ENCODE measurements at places on chromosomes 16 and 17.

DNA sequence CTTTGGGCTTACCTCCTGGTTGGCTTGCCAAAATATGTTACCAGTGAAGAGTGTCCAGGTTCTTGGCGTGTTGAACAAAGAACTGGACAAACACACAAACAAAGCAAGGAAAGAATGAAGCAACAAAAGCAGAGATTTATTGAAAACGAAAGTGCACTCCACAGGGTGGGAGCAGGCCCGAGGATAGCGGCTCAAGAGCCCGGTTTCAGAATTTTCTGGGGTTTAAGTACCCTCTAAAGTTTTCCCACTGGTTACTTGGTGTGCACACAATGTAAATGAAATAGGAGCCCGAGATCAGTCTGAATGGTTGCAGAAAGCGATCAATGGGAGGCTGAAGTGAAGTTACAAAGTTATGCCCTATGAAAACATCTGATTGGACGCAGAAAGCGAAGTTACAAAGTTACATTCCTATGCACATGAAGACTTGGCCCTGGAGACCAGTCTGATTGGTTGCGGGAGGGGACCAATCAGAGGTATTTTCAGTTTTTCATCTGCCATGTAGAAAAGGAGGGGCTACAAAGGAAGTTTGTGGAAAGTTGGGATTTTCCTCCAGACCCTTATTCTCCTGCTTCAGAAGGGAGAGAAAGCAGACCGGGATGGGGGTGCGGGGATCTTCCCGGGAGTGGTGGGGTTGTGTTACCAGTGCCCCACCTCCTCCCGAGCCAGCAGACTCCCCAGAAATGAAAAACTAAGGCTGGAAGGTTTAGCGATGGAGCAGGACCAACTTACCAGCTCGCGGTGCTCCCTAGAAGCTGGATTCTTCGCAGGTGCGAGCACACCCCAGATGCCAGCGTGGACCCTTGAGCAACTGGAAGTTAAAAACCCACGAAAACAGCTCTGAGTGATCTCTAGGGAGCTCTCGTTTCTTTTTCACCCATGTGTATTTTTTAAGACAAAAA is at the start of gene SLFN12:
Gene SLFN12, minus strand, starts transcription at position 325 of the 899 bp plus-strand sequence. CDS start 9,472 bp downstream, outside the sequence.
- peak; percentile 53 for DNase-seq

DNA sequence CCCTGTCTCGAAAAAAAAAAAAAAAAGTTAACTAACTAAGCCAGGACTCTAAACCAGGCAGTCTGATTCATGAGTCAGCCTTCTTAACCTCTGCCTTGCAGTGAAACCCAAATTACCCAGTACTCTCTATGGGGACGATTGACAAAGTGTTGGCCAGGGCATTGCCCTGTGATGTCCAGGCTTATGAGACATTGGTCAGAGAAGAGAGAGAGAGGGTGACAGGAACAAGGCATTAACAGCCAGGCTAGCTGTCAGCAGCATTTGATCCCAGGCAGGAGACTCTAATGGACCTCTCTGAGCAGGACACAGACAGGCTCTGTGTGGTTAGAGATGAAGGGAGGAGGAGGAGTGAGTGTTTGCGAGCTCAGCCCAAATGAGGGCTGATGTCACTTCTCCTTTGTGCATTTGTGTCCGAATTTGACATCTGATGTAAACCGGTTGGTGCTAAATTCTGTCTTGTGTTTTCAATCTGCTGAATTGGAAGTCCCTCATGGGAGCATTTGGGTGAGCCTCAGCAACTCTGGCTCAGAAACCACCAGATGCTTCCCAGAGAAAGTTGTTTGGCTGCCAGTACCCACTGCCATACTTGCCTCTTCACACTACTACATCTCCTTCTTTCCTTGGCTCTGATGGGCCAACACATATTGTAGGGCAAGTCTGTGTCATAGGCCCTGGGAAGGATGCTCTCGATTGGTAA is 4.3 kb upstream of the MYL4 start:
- DNase-seq: peak; percentile 20

GRCh38 chr17:66455060-66455459 is 152.6 kb downstream of the PRKCA start:
- DNase-seq: no peak

- no peak for DNase-seq
Measured at GRCh38 chr16:81746566-81746965, 32.5 kb upstream of the PLCG2 start.

- DNase-seq: peak; percentile 52
Measured at GRCh38 chr16:3095869-3096268, 3.2 kb downstream of the ZSCAN10 start.

GRCh38 chr16:63216696-63217423 is 1180.6 kb upstream of the CDH8 start:
- no peak for DNase-seq

GRCh38 chr16:4330277-4330874 is 14.5 kb downstream of the GLIS2 start:
- peak; percentile 67 for DNase-seq

- peak; percentile 8 for DNase-seq
Measured at GRCh38 chr16:26645614-26646013, 421.1 kb upstream of the C16orf82 start.

- DNase-seq: no peak
Measured at GRCh38 chr16:27749547-27749875, 199.6 kb downstream of the KATNIP start.

DNA sequence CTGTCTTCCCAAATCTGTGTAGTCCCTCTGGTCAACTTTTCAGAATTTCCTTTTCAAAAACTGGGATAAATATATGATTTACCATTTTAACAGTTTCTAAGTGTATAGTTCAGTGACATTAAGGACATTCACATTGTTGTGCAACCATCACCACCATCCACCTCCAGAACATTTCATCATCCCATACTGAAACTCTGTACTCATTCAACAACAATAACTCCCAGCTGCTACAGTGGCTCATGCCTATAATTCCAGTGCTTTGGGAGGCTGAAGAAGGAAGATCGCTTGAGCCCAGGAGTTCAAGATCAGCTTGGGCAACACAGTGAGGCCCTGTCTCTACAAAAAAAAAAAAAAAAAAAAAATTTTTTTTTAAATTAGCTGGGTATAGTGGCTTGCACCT is 131.0 kb downstream of the AATF start:
- no peak for DNase-seq

- DNase-seq: no peak
Measured at GRCh38 chr17:77684803-77685798, 273.4 kb upstream of the TNRC6C start.

DNA sequence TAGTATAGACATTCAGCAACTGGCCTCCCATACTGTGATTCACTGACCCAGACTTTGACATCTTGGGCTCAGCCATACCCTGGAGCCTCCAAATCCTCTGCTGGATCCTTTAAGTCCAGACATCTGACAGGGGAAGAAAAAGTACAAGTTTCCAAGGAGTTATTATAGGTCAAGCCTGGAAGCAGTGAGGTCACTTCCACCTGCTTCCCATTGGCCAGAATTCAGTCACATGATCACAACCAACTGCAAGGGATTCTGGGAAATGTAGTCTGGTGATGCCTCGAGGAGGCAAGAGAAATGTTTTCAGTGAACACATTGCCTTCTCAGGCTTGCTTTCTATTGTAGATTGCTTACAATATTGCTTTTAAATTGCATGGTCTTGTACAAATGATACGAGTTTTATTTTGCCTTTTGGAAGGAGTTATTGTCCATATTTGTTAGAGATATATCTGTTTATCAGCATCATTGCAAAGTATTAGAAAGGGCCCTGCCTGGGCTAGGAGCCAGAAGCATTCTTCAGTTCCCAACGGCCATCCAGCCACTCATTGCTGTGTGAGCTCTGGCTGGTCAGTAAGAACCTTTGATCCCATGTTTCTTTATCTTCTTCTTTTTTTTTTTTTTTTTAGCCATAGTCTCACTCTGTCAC is 696.9 kb downstream of the WWOX start:
- DNase-seq: no peak

GRCh38 chr16:6279286-6279685 is 1053.4 kb upstream of the RBFOX1 start:
- DNase-seq: no peak

- no peak for DNase-seq
Measured at GRCh38 chr16:69767459-69768229, 5.5 kb downstream of the WWP2 start.

DNA sequence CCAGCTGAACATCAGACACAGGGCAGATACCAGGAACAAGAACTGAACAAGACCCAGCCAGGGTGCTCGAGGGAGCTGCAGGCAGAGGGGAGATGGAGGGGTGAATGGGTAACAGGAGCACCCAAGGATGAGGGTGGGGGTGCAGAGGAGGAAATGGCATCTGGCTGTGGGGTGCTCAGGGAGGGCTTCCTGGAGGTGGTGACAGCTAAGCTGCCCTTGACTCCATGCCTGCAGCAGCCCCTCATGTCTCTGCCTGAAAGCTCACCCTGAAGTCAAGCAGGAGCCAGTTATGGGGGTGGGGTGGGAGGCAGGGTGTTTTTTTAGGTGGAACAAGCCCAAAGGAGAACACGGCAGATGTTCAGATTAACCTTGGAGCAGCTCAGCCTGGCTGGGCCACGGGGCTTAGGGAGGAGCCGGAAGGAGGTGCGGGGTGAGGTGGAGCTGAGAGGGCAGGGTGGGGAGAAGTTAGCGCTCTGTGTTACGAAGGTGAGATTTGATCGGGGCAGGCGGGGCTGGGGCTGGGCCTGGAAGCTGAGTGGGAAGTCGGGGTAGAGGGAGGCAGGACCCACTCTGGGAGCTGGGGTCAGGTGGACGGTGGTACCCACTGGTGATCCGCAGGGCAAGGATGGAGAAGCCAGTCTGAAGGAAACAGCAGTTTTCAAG is 143.0 kb downstream of the ENGASE start:
- no peak for DNase-seq

DNA sequence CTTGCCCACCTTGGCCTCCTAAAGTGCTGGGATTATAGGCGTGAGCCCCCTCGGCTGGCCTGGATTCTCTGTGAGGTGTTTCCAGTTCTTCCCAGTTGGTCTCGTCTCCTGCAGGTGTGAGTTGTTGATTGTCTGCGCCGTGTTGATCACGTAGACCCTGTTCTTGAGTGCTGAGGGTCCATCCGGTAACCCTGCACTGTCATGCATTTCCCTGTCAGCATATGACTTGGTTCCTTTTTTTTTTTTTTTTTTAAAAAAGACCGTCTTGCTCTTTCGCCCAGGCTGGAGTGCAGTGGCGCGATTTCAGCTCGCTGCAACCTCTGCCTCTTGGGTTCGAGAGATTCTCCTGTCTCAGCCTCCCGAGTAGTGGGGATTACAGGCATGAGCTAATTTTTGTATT is 17.3 kb downstream of the MGRN1 start:
- no peak for DNase-seq

DNA sequence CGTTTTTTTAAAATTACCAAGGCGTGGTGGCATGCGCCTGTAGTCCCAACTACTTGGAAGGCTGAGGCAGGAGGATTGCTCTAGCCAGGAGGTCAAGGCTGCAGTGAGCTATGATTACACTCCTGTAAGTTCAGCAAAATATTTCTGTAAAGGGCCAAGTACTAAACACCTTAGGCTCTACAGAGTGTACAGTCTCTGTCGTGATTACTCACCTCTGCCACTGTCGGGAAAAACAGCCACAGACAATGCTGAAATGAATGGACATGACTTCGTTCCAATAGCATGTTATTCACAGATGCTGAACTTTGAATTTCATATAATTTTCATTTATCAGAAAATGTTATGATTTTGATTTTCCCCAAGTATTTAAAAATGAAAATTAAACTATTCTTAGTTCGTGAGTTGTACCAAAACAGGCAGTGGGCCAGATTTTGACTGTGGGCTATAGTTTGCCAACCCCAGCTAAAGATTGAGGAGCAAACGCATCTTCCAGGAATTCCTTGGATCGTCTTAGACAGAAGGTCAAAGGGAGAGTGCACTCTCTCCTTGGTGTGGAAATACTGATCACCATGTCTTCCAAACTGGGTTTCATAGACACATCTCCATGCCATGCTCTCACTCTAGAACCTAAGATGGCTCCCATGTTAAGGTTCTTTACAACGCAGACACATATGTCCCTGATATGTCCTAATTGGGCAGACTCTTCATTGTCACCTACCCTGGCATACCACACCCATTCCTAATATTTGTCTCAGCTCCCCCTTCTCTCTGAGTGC is 89.5 kb downstream of the MARF1 start:
- no peak for DNase-seq

- DNase-seq: no peak
Measured at GRCh38 chr17:2854143-2855055, 58.2 kb downstream of the RAP1GAP2 start.
